NCI-H69 (cell line): ENCODE measurements at places on chromosomes 13 and 19.

GRCh38 chr13:105200181-105200580 lies 1335.3 kb downstream of the EFNB2 start:
- DNase-seq, result no peak

GRCh38 chr13:47092202-47092601 lies 195.3 kb upstream of the HTR2A start:
- DNase-seq, result no peak

- DNase-seq, result no peak
Measured at GRCh38 chr13:22154041-22154440, 483.2 kb downstream of the FGF9 start.

GRCh38 chr19:31018936-31019335 lies 330.3 kb downstream of the TSHZ3 start:
- DNase-seq, result no peak

DNA sequence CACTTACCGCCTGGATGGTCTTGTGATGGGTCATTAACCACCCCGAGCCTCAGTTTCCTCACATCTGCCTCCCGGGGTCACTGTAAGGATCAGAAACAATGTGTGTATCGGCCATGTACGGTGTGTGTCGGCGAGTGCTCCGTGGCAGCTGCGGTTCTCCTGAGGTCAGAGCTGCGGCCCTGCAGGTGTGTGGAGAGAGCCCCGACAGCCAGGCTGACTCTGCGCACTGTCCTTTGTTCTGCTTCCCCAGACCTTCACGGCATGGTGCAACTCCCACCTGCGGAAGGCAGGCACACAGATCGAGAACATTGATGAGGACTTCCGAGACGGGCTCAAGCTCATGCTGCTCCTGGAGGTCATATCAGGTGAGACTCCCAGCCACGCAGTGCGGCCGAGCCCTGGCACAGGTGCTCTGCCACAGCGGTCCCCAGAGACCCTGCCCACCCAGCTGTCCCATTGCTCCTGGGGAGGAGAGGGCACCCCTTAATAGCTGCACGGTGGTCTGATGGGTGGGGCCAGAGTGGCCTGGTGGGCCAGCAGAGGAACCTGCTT lies 43.8 kb downstream of the CAPN12 start:
- no peak for DNase-seq

GRCh38 chr19:13240312-13241022 lies 90.3 kb downstream of the IER2 start:
- DNase-seq, result no peak

DNA sequence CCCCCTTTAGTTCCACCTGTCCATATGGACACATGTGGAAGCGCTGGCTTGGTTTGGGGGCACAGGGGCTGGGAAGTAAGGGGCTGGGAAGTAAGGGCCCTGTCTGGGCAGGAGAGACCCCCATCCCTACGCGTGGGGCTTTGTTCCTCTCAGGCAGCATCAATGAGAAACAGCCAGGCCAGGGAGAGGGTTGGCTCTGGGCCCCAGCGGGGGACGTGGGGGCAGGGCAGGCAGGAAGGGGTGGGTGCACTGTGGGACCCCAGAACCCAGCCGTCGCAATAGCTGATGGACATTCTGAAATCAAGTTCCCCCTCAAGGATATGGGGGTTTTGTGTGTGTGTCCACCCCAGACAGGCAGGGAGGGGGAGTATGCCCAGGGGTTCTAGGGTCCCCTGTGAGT lies 1.2 kb downstream of the NCAN start:
- DNase-seq, result no peak
